ENCODE measurements at places on chromosomes 7 and 10.

DNA sequence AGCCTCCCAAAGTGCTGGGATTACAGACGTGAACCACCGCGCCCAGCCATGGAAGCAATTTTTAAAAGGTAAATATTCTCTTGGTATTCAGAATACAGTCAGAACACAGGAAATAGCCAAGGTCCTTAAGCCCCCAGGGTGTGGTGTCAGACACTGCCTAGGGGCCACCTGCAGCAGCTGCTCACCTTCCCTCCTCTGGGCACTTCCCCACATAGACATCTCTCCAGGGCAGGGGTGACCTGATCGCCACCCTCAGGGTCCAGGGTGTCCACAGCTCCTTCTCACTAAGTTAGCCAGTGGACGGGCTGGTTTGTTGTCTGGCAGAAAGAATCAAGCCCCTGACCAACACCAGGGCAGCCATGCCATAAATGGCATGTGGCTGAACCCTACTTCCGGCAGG, 15.9 kb downstream of the URGCP start:
- DNase-seq, result no peak

GRCh38 chr10:85152496-85152895, 824.1 kb downstream of the CCSER2 start:
- no peak for DNase-seq

GRCh38 chr7:76054123-76055120, 6.5 kb downstream of the MDH2 start:
- DNase-seq, result no peak

- DNase-seq, result no peak
Observed at GRCh38 chr10:77692782-77693181, 55.2 kb upstream of the KCNMA1 start.

GRCh38 chr7:92150450-92151017, 16.3 kb upstream of the CYP51A1 start:
- DNase-seq, result no peak

DNA sequence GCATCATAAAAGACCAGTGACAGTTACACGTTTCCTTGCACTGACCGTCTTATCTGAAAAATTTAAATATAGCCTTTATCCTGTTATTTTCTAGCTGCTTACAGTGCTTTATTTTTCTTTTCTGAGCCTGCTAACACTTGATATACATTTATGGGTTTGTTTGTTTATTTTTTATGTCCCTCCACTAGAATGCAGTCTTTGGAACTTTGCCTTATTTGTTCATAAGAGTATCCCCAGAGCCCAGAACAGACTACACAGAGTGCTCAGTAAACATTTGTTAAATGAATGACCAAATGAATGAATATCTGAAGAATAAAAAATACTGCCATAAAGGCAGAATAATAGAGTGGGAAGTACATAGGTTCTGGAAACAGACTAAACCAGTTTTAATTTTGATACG, 202.3 kb upstream of the LRRN3 start:
- DNase-seq, result no peak

GRCh38 chr10:124875596-124875995, 66.3 kb upstream of the ZRANB1 start:
- no peak for DNase-seq

- DNase-seq, result no peak
Observed at GRCh38 chr7:155629171-155629570, 15.3 kb upstream of the RBM33 start.

GRCh38 chr10:117664288-117664687, 121.7 kb downstream of the EMX2 start:
- no peak for DNase-seq

- DNase-seq, result no peak
Observed at GRCh38 chr7:6579446-6579845, 2.2 kb downstream of the ZDHHC4 start.

GRCh38 chr7:54813398-54813797, 54.4 kb upstream of the SEC61G start:
- DNase-seq, result no peak

- no peak for DNase-seq
Observed at GRCh38 chr7:99478464-99479440, 6.1 kb downstream of the ZNF789 start.

- DNase-seq, result no peak
Observed at GRCh38 chr10:58838561-58839208, 326.0 kb downstream of the BICC1 start.

DNA sequence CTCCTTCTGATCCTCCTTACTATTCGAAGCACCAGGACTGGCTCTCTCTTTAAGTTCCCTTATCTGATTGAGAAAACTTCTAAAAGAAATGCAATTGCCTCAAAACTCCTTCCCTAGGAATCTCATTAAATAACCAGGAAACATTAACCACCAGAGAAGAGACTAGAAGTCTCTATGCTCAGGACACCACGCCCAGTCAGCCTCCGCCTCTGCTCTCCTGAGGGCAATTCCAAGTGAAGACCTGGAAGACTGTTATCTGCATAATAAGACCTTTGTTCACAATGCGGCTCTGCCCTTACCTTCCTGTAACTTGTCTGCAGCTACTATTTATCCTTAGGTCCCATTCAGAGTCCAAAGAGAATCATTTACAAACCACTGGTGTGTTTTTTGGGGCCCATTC, 78.8 kb downstream of the ELMO1 start:
- DNase-seq, result no peak

DNA sequence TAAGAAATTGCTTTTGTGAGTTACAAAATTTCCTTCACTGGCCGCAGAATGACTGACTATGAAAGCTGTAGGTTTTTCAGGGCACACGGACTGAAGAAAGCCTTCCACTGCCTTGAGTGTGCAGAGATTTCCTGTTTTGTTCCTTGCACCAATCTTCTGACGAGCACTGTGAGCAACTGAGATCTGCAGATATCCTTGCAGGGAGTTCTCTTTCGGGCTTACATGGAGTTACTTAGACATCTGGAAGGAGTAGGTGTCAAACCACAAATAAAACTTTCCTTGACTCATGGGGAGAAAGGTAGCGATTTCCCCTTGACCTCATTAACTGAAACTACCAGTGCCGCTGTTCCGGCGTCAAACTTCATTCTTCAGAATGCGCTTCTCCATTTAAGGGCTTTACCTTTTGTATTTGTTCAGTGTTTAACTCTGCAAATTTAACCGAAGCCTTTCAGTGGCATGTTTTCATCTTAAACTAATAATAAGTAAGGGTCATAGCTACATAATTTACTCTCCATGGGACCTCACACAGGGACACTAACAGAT, 1175.3 kb downstream of the GATA3 start:
- no peak for DNase-seq

DNA sequence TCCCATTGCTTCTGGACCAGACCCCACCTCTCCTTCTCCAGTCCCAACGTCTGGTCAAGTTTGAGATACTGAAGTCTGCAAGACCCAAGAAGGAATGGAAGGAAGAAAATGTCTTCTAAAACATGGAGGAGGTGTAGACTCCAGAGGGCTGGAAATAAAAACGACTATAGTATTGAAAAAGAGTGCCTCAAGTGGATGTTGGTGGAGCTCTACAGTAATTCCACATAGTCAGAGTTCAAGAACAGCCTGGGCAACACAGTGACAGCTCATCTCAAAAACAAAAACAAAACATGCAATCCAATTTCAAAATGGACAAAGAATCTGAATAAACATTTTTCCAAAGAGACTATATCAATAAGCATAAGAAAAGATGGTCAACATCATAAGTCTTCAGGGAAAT, 2.3 kb upstream of the PCGF6 start:
- no peak for DNase-seq

DNA sequence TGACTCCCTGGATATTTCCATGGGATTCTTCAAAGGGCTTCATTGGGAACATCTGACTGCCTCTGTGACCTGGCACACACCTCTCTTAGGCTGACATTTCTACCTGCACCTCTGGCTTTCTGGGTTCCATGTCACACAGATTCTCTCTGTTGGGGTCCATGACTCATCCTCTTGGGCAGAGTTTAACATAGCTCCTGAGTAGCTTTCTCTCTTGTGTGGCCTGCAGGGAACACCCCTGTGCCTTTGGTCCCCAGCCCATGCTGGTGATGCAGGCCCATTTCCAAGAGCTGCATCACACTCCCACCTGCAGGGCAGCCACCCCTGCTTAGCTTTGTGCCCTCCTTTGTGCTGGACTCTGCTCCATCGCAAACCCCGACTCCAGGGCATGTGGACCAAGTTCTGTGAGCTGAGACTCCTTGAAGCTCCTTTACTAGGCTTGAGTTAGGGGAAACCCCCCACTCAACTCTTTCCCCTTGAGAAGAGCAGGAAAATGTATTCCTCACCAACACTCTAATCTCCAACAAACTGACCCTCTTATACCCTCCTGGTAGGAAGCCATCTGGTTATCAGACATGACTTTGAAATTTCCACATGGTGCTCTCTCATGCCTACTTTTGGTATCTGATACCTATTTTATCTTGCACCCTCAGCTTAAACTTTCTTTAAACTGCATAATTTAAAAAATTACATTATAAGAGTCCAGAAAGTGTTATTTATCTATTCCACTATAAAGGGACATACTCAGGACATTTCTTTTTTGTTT, 93.3 kb downstream of the ZNF777 start:
- no peak for DNase-seq

DNA sequence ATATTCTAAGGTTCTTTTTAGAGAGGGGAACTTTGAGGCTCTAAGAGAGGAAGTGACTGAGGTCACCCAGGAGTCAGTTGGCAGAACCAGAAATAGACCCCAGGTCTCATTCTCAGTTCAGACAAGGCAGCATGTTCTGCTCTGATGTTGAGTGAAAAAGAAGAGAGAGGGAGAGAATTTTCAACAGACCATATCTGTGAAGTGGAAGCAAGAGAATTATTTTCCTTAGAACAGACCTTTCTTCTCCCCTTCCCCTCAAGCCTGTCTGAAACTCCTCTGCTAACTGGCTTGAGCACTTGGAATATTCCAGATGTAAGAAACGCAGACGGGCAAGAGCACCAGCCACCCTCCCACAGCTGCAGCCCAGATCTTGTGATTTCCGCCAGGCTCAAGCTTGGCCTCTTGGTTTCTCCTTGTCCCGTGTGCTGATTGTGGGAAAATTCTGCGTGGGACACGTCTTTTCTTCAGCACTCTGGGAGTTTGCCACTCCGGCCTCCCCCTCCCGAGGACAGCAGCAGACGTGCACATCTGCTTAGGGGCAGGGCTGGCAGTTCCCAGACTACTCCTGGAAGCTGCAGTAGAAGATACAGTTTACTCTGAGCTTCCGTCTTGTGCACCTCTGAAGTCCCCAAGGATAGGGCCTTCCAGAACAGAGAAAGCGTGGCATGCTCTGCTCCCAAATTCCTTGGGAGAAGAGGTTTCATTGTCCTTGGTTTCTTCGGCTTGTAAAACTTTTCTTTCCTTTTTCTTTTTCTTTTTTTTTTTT, 22.7 kb upstream of the IKZF1 start:
- DNase-seq, result no peak

DNA sequence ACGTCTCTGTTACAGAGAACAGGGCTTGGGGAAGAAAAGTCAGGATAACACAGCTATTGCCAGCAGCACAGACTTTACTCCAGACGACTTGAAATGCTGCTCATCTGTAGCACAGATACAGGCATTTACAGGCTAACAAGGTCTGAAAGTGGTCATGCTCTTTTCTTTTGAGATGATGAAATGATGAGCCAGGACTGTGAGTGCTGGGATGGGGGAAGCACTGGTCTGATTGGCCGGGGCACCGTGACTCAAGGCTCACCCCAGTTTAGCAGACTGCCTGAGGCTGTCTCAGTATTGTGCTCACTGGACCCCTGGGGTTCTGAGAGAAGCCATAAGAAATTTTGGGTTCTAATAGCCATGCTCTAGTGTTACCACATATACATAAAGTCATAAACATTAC, 12.4 kb downstream of the SMKR1 start:
- DNase-seq, result no peak

DNA sequence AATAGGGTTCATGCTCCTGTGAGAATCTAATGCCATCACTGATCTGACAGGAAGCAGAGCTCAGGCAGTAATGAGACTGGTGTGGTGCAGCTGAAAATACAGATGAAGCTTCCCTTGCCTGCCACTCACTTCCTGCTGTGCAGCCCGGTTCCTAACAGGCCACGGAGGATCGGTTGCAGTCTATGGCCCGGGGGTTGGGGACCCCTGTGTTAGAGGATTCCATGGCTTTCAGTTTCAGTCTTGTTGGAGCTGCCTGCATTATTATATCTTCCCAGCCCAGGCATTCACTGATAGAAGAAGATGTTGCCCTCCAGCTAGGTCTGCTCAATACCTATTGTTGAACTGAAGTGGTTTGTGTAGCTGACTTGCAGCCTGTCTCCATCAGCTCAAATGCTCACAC, 1298.8 kb downstream of the TYW1 start:
- no peak for DNase-seq

DNA sequence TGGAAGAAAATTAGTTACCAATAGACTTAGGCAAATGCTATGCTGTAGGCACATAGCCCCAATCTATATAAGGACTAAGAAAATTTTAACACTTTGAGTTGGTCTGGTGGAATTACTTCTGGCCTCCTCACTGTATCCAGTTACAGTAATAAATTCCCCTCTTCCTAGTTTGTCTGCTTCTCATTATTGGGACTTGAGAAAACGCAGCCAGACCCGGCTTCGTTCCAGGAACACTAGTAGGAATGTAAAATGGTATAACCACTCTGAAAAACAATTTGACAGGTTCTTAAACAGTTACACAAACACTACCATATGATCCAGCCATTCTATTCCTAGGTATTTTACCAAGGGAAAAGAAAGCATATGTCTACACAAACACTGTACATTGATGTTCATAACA, 150.2 kb downstream of the VPS50 start:
- no peak for DNase-seq

DNA sequence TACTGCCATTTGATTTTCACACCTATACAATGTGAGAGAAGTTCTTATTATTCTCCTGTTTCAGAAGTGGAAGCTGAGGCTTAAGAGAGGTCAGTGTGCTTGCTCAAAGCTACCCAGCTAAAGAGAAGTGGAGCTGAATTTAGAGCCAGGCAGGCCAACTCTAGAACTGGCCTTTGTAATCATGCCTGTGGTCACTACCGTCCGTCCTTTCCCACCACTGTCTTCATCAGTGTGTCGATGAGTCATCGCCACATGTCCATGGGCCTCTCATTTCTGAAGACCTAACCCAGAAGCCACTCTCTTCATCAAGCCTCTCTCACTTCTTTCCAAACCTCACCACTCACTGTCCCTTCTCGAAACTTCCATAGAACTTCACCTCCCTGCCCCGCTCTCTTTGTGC, 237.8 kb downstream of the KIAA1217 start:
- DNase-seq, result no peak

- no peak for DNase-seq
Observed at GRCh38 chr10:13400196-13400965, 52.3 kb upstream of the SEPHS1 start.

GRCh38 chr7:102966465-102966864, 53.7 kb downstream of the LRRC17 start:
- no peak for DNase-seq

- peak; percentile 17 for DNase-seq
Observed at GRCh38 chr7:104956753-104957450, 57.1 kb upstream of the KMT2E start.

GRCh38 chr7:27955596-27955995, 215.6 kb downstream of the TAX1BP1 start:
- DNase-seq, result no peak
